ENCODE measurements at places on chromosomes 16 and 17.

DNA sequence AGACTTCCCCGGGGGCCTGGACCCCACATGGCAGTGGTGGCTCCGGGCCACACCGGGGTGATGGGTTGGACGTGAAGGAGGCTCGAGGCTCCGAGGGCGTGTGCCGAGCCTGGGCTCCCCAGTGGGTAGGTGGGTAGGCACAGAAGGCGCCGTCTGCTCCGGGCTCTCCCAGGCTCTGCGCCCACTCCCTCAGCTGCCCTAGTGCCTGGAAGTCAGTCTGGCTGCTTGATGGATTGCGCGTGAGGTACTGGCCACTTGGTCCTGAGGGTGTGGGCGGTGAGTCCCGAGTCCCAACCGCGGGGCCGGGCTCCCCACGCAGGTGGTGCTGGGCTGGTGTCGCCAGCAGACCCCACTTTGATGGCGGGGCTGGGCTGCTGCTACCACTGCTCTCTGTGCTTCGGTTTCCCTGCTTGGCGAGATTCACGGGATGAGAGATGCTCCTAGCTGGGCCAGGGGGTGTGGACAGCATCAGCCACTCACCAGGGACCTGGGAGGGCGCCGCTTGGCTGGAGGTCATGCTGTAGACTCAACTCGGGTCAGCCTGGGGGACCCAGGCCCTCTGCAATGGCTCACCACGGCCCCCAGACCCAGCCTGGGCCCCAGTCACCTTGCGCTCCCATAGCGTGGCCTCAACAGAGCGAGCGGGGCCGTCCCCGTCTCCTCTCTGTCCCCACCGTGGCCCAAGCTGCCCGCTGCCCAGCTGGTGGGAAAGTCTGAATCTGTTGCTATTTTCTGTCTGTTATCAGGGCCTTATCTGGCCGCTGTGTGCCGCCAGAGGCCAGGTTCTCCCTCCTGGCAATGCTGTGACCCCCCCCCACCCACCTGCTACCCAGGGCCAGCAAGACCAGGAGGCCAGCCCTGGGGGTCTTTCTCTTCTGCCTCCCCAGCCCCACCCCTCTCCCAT lies 26.1 kb downstream of the ZFPM1 start:
- no peak for DNase-seq

DNA sequence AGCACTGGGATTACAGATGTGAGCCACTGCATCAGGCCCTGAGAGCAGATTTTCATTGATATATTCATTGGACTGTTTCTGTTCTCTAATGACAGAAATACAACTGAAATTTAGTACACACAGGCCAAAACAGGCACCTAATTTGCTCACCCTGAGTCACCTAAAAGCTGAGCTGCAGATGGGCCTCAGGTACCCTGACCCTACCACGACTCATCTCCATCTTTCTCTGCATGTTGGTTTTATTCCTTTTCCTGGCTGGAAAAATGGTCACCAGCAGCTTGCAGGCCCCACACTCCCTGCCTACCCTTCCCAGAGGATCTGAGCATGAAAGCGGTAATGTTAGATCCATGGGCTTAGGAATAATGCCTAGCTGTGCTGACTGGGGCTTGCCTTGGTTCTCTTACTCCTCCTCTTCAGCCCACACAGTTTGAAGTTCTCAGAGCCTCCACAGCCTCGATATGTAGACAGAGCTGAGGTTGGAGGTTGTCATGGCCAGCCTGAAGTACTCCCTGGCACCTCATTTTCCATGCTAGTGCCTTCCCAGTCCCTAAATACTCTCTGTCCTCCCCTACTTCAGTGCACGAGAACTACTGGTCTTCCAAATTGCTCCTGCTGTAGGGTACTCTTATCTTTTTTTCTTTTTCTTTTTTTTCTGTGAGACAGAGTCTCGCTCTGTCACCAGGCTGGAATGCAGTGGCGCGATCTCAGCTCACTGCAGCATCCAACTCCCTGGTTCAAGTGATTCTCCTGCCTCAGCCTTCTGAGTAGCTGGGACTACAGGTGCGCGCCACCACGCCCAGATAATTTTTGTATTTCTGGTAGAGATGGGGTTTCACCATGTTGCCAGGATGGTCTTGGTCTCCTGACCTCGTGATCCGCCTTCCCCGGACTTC lies 51.1 kb downstream of the CENPV start:
- DNase-seq, result no peak

DNA sequence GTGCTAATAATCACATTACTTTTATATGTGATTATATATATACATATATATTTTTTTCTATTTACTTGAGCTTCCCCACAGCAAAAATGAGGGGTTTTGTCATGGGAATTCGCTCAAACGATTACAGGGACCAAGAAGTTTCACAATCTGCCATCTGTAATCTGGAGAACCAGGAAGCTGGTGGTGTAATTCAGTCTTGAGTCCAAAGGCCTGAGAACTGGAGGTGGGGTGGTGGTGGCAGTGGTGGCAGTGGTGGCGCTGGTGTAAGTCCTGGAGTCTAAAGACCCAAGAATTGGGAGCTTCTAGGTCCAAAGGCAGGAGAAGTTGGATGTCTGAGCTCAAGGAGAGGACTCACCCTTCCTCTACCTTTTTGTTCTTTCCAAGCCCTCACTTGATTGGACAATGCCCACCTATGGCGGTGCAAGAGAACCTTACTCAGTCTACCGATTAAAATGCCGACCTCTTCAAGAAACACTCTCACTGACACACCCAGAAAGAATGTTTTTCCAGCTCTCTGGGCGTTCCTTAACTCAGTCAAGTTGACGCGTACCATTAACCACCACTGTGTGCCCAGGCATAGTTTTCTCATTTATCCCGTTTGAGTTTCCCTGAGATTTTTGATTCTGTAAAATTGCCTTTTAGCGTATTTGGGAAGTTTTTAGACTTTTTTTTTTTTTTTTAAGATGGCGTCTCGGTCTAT lies 31.9 kb downstream of the POLR2A start:
- DNase-seq, result no peak

GRCh38 chr16:70804153-70804733 lies 3.3 kb upstream of the VAC14 start:
- DNase-seq, result no peak

DNA sequence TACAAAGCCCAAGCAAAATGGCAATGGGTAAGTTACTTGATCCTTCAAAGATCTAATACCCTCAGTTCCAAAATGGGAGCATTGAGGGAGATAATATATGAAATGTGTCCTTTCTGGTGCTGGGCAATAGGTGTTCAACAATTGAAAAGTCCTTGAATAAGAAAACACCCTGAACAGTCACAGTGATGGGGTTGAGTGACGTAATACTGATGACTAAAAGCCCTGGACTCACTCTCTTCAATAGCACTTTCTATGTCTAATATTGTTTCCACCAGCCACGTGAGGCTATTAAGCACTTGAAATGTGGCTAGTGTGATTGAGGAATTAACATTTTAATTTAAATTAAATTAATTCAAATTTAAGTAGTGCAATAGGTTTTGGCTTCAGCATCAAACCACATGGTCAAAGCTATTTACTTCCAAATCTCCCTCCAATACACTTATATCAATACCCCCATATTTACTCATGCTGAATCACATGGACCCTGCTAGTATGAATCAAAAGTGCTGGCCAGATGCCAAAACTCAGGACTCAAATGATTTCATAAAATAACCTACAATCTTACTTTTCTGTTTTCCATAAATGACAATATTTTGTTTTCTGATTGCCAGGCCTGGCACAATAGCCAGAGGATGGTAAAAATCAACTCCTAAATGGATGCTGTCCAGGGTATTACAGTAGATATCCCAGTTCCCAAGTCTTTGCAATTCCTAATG lies 516.2 kb downstream of the HAPSTR1 start:
- DNase-seq, result no peak

DNA sequence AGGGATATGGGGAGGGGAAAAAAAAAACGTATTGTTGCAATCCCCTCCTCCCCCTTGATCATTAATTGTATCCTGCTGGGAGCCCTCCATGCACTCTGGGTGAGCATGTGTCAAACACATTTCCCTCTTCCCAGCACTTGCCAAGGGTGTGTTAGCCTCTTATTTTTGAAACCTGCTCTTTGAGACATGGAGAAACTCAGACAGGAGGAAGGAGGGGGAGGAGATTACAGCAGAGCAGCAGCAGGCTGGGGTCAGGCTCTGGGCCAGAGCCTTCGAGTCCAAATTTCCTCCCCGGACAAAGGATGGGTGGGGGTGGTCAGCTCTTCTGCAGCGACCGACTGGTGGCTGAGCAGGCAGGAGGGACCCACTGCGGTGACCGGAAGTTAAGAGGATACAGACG lies 64.7 kb downstream of the SOX9 start:
- DNase-seq, result no peak

DNA sequence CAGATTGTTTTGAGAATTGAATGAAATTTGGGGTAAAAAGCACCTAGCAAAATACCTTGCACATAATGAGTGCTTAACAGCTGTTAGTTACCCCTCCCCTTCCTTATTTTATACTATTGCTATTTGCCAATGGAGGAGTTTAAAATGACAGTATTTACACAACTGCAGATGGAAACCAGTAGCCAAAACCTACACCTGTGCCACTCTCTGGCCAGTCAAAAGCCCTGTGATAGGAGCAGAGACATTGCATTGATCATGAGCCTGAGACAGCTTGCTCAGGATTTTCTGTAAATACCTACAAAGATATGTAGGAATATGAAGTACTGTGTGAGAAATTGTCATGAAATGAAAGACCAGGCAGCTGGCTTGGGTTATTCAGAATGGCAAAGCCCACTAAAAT lies 115.3 kb upstream of the HLF start:
- no peak for DNase-seq

DNA sequence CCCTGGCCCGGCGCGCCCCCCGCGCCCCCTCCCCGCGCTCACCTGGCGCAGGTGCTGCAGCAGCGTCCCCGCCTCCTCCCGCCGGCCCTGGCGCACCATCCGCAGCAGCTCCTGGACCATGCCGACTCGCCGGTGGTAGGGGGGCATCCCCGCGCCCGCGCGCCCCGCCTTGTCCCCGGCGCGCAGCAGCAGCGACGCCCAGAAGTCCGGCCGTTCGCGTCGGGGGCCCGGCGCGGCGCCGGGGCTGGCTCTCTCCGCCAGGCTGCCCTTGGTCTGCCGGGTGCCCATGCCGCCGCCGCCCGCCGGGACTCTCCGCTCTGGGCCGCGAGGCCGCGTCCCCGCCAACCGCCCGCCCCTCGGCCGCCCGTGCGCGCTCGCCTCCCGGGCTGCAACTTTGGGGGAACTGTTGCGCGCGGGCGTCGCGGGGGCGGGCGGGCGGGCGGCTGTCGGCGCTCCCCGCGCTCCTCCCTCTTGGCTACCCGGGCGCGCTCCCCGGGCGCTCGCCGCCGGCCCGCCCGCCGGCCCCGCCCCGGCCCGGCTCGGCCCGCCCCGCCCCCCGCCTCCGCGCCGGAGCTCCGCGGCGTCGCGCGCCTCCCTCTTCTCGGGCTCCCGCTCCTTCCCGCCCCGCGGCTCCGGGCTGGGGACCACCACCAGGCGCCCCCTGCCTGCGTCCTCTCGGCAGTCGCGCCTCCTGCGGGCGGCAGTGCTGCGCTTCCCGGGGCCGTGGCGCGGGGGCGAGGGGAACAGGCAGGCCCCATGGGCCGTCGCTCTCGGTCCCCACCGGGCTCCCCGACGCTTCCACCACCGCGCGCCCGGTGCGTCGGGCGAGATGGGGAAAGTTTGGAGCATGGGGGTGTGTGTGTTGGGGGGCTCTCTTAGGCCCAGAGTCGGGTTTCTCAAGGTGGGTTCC lies at the start of gene LRRC75A:
Gene LRRC75A, minus strand, starts transcription at position 491 of the 910 bp plus-strand sequence. Its CDS starts 203 bp downstream, at position 288.
- DNase-seq, result peak; percentile 61

Data from T47D (cell line).